Lung microvascular endothelial cell (primary cell): ENCODE measurements at places on chromosomes 1 and 21. TPM values are rescaled to one million over a fixed set of nuclear protein-coding genes. Genes with fewer than 3 reads are reported as not detected.

The PRKCZ gene
- 14.2 and 29.8 TPM in 2 replicates for total RNA-seq

The AKR7A3 gene
- total RNA-seq, result under 0.01 and 0.22 TPM in 2 replicates

The ALX3 gene
- total RNA-seq, result not detected in 2 replicates

The APOBEC4 gene
- total RNA-seq, result not detected in 2 replicates

The KRTAP22-2 gene
- total RNA-seq, result not detected in 2 replicates

The WNT3A gene
- total RNA-seq, result not detected in 2 replicates
